ENCODE measurements at places on chromosomes 12 and 14.

- DNase-seq: no peak
These were observed 18.6 kb upstream of the TMEM106C start for GRCh38 chr12:47944685-47945340.

DNA sequence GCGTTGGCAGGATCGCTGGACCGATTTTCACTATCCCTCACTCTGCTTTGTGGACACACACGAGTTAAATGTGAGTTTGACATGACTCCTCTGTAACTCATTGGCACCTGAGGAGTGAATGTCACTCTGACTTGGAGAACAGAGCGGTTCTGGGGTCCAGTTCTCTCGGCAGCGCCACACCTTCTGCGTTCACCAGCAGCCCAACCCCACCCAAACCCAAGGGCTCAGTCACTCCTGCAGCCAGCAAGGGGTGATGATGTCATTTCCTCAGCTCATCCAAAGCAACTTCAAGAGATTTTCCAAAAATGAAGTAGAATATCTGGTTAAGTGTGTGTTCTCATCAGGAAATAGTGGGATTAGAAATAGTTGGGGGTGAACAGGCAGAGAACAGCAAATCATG lies 36.3 kb downstream of the ADGRD1 start:
- no peak for DNase-seq

DNA sequence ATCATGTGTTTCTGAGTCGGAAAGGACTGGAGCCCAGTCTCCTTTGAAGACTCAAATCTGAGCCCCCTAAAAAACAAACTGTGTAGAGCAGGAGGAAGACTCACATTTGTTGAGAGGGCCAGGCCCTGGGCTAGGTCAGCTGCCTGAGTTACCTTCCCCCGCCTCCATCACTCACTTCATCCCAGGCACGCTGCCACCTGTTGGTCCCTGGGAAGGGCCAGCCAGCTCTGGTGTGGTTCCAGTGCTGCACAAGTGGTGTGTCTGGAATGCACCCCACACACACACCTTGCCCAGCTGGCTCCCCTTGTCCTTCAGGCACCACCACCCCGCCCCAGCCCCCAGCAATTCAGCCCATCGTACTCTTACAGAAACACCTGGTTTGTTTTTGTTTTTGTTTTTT lies 9.0 kb downstream of the MVK start:
- no peak for DNase-seq

- no peak for DNase-seq
These were observed 63.2 kb downstream of the DIO3 start for GRCh38 chr14:101624536-101624935.

- DNase-seq: no peak
These were observed 552.5 kb downstream of the DIO2 start for GRCh38 chr14:79658769-79659168.

DNA sequence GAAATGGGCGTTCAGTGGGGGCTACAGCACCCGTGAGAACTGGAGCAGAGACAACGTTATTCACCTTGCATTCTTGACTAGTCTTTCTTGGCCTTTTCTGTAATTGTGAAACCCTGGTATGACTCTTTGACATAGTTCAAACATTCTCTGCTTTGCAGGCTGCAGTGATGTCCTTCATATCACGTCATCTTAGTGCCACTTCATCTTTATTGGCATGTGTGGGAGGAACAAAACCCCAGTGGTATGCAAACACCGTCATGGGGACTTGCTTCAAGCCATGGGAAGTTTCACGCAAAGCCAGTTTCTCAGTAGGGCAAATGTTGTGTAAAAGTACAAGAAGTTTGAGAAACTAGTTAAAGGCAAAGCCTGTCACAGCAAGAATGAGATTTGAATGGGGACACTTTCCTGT lies 20.2 kb upstream of the DUSP16 start:
- DNase-seq: peak; percentile 97

DNA sequence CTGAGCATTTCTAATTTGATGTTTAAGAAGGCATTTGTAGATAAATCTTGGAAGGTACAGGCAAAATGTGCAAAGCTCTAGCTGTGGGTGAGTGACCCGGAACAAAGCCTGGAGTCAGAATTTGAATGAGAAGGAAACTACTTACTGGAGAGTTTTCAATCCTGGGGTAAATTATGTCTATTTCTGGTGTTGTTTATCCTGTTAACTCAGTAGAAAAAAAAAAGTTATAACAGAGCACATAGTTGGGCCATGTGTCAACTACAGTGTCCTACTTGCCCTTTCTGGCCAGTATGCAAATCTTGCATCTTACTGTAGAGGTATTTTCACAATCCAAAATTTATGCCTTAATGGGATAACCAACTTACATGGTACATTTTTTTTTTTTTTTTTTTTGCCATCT lies 182.3 kb downstream of the SYNE2 start:
- no peak for DNase-seq

- no peak for DNase-seq
These were observed 161.2 kb downstream of the FOXN3 start for GRCh38 chr14:89255852-89256251.

DNA sequence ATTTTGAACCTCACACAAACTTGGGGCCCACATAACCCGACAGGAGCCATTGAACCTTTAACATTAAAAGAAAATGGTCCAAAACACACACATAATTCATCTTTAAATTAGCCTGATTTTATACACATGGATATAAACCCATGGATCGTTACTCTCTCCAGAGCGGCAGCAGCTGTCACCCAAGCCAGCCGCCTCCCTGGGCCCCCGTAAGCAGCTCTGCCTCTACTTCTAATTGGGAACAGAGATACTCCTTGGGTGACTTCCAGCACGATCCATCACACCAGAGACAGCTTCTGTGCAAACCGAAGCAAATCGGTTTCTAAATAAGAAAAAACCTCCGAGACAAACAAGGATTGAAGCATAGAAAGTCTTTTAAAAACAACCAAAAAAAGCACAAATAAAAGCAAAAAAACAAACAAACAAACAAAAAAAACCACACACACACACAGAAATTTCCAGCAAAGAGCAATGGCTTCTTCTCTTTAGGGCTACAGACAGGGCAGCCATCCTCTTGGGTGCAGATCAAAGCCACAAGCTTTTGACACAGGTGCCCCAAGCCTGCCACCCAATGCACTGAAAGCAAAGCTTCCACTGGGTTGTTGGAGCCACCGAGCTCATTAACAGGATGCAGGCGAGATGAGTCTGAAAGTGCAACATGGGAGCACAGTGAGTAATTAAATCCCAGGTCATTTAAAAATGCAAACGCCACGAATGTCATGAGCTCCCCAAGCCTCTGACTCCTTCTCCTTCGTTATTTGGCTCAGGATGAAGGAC lies 156.9 kb downstream of the DPF3 start:
- no peak for DNase-seq

DNA sequence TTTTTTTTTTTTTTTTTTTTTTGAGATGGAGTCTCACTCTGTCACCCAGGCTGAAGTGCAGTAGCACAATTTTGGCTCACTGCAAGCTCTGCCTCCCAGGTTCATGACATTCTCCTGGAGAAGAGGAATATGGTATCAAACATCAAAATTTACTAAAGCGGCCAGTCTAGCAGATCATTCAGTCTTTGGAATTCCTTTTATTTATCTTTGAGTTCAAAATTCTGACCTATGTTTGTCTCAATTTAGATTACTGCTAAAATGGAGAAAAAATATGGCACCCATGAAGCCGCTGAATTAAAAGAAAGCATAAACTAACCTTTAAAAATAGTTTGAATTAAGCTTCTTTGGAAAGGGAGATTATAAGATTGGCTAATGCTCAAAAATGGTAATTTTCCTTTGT lies 64.5 kb upstream of the EGLN3 start:
- no peak for DNase-seq

DNA sequence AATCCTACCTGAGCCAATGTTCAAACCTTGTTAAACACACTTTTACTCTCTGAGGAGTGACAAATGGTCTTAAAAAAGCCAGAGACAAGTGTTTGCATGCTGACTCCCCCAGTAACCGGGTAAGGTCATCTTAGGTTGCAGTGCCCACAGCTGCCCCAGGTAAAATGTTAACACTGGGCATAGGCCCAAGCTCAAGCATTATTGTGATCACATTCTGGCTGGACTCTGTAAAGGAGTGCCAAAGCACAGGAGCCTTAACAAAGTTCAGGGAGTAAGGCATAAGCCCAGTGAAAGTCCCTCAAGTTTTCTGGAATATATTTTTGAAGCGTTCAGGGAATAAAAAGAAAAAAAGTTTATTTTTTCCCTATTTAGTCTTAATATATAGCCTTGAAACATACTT lies 8.6 kb downstream of the EDDM3A start:
- no peak for DNase-seq

DNA sequence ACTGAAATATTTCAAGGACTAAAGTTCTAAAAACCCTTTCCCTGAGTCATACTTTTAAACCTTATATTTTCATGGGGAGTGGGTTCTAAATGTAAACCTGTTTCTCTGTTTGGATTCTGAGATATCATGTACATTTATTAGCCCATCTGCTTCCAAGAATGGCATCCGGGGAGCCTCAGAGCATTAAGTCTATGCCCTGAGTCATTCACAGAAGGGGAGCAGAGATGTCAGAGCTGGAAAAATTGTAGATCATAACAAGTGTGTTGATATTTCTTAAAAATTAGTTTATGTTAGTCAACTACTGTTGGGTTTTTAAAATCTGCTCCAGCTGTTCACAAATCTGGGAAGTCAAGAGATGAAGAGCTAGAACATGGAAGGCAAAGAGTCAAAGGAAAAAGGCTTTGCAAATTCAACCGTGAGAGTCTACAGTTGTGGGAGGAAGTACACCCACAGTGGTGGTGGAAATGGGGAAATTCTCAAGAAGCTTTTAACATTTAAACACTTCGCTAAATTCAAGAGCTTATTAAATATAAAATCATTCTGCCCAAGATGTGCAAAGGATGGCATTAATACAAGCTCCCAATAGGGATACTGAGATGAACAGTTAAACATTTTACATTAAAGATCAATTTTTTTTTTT lies 70.5 kb upstream of the FLRT2 start:
- DNase-seq: peak; percentile 67

DNA sequence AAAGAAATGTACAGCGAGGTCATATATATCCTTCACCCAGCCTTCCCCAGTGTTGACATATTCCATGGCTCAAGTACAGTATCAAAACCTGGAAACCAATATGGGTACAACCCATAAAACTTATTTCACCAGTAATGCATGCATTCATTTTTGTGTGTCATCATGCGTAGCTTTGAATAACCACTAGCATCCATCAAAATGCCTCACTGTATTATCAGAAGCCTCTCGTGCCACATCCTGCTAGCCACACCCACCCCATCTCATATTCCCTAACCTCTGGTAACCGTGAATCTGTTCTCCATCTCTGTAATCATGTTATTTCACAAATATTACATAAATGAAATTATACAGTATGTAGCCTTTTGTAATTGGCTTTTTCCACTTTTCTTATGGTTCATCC lies 314.3 kb downstream of the RAD51B start:
- DNase-seq: no peak

DNA sequence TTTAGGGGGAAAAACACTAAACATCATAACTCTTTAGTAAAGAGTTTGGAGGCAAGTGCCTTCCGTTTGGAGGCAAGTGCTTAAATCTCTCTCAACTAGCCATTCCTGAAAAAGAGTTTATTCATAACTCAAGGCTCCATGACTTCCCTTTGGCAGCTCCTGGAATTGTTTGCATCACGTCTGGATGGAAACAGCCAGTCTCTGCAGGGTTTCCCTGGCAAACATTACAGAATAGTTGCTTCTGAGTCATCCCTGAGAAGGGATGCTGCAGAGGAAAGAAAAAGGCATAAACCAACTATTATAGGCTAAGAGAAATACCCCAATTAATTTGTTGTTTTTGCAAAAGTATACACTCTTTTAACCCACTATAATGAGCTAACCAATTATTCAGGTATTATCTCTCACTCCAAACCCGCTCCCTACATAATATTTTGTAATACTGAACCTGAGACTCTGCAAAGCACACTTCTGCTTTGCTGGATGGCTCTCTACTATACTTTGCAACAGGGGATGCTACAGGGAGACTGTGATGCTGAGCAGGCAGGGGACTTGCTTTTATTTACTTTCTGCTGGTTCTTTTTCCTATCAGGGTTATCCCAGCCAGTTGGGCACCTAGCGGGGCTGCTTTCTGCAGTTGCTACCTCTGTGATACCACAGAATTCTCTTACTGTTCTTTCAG lies 497.7 kb downstream of the FUT8 start:
- no peak for DNase-seq

DNA sequence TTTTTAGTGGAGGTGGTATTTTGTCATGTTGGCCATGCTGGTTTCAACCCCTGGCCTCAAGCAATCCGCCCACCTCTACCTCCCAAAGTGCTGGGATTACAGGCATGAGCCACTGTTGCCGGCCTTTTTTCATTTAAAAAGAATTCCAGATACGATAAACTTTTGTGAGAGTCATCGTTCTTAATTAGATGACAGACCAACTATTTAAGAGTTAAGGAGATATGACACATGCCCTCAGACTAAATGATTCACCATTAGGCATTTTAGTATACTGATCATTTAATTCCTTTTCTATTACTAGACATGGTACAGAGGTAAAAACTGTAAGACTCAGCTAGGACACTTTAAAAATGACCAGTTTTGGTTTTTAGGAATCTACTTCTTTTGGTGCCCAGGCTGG lies 2.4 kb downstream of the ANKRD13A start:
- DNase-seq: no peak

DNA sequence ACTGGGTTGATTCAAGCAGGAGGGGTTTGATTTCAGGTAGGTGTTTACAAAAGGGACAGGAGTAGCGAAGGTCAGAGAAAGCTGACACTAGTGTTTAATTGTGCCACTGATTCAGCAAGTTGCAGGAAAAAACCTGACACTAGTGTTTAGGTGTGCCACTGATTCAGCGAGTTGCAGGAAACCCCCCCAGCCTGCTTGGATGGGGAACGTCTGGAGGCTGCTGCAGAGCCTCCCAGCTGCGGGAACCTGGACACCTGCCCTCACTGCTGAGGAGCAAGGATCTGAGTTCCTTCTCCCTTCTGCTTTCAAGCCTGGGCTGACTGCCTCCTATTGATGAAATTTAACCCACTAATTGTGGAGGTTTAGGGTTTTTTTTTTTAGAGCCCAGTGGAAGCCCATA lies 84.2 kb downstream of the AVPR1A start:
- no peak for DNase-seq

GRCh38 chr12:122837306-122838265 lies 2.3 kb downstream of the HIP1R start:
- no peak for DNase-seq

GRCh38 chr12:27006797-27007467 lies 7.3 kb downstream of the TM7SF3 start:
- no peak for DNase-seq

DNA sequence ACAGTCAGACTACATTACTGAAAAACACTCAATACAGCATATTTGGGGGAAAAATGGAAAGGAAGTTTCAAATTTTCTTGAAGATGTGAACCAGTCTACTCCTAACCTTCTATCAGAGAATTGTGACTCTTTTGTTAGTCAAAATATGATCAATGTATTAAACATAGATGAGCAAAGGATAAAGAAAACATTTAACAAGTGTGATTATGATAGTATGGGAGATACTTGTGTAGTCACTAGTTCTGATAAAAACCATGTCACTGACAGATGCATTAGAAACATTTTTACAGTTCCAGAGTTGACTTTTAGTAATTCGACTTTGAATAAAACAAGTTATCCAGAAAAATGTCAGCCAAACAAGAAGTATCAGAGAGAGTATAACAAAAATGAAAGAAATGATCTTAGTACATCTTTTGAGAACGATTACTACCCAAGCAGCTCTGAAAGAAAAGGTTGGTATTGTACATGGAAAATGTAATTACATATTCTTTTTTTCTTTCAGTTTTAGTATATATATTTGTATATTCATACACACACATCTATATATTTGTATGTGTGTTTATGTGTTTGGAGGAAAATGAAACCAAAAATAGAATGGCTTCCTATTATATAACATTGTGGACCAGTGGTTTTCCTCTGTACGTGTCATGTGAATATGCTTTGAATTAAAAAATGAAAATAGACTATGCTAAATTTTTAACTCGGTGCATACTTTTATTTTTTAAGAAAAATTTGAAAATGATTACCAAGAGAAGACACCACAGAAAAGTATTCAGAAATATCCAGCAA lies 63.3 kb upstream of the ABCD2 start:
- no peak for DNase-seq

Data from inflammatory macrophage treated with lipopolysaccharide for 4 hours (primary cell).